ENCODE measurements at places on chromosomes 7 and 10.

DNA sequence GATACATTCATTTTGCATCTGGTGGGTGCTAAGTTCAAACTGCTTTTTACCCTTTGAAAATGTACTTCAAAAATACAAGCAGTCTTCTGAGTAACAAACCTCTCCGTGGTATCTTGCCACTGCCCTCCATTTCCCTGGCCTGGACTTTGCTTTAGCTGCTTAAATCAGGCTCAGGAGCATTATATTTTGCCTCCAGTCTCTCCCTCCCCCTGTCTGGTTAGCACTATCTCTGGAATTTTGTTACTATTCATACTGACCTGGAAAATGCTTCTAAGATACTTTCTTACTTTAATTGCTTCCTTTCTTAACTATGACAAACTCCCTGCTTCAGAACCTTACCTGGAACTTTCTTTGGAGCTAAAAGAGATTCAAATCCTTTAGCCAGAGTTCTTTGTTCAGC is 369.8 kb downstream of the GFRA1 start:
- DNase-seq, result no peak

DNA sequence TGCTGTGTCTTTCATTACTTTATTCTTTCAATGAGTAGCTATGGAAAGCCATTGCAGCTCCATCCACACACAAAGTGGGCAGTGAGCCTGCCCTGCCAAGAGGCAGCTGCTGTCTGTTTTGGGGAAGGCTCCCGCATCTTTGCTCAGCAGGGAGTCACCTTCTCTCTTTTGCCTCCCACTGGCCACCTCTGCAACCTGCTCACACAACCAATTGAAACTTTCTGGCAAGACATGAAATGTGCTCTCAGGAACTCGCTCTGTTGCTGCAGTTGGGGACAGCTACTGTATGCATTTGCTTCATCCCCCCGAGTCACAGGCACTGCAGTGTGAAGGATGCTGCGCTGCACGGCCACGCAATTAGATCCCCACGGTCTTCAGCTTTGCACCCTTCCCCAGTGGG is 244.8 kb upstream of the NFE2L3 start:
- no peak for DNase-seq

- DNase-seq, result no peak
These were observed 12.3 kb downstream of the CNPY1 start for GRCh38 chr7:155533827-155534690.

GRCh38 chr7:85175217-85175616 is 11.6 kb downstream of the SEMA3D start:
- no peak for DNase-seq

GRCh38 chr7:120254845-120255244 is 18.1 kb upstream of the KCND2 start:
- no peak for DNase-seq

GRCh38 chr7:21352540-21353387 is 75.1 kb upstream of the SP4 start:
- no peak for DNase-seq

DNA sequence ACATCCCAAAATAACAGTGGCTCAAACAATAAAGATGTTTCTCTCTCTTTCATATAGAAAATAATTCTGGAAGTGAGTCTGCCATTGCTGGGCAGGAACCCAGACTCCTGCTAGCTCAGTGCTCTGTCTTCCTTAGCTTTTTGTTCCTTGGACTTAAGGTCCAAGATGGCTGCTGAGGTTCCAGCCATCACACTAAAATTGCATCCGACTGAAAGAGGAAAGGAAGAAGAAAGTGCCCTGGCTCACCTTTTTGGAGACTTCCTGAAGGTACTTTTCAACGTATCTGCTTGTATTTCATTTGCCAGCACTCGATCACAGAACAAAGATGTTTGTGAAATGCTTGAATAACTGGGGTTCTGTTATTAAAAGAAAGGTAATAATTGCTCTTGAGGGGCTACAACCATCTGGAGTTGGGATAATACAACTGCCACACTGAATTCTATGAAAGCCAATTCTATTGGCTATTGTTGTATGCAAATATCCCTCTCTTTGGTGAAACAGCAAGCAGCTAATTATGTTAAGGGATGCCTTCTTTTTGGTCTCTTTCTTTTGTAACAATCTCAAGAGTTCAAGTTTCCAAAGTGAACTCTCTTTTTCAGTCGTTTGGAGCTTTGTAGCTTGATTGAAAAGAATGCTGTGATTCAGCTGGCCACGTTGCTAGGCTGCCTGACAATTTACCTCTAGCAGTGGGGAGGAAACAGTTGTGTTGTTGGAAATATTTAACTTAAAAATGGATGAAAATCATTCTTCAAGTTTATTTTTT is 83.9 kb downstream of the BAMBI start:
- DNase-seq, result no peak

- DNase-seq, result no peak
These were observed 75.9 kb upstream of the SLF2 start for GRCh38 chr10:100836891-100837290.

DNA sequence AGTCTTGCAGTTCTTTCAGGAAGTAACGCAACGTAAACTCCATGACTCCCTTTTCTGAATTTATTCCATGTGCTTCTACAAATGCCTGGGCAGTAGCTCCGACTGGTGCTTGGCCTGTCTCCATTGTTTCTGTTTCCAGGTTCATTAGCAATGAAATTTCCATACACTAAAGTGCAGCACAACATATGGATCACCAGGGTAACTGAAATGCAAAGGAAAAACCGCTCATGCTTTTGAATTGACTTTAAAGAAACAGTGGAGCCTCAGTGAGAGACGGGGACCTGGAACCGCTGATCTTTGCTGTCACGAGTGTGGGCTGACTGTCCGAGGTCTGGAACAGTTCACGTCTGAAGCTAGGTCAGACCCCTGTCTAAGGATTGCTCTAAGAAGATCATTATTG is 126.5 kb upstream of the IGFBP3 start:
- DNase-seq, result no peak

DNA sequence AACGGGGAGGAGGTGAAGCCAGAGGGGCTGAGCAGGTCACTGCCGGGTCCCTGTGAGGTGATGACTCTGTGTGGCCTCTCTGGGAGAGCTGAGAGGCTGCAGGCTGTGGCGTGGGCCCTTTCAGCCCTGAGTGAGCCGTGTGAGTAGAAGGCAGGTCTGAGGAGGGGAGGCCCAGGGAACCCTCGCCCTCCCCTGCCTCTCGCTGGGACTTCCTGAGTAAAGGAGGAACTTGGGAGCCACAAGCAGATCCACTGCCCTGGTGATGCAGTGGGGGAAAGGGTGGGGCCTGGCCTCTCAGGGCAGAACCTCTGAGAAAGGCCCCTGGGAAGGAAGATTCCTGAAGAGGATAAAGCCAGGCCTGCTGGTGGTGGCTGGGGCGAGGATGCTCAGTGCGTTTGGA is 22.8 kb downstream of the EEPD1 start:
- no peak for DNase-seq

DNA sequence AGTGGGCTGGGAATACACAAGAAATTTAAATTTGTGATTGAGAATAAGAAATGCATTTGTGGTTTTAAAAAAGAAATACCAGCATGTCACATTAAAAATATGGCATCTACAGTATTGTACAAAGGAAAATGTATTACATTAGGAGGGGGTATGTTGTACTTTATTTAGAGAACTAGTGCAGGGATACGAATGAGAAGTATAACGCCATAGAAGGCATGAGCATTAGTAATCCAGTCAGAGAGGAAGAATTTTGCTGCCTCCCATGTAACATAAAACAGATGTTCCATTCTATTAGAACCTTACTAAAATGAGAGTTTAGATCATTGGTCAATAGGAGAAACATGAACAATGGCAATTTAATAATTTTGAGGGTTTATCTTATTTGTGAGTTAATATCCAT is 182.2 kb downstream of the ADK start:
- DNase-seq, result peak; percentile 41

DNA sequence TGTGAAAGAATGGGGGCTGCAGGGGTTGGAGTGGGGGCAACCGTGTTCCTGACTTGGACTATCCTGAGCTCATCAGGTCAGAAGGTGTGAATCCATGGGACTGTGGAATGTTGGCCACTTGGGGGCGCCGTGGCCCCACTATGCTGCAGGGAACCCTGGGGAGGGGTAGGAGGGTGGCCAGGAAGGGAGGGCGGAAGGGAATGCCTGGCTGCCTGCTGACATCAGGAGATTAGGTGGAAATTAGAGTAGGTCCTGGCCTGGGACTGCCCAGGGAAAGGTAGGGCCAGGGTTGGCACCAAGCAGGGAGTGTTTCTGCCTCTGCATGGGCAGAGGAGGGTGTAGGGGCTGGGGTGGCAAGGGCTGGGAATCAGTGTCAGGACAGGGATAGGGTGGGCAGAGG is 65.8 kb upstream of the PRSS58 start:
- no peak for DNase-seq

DNA sequence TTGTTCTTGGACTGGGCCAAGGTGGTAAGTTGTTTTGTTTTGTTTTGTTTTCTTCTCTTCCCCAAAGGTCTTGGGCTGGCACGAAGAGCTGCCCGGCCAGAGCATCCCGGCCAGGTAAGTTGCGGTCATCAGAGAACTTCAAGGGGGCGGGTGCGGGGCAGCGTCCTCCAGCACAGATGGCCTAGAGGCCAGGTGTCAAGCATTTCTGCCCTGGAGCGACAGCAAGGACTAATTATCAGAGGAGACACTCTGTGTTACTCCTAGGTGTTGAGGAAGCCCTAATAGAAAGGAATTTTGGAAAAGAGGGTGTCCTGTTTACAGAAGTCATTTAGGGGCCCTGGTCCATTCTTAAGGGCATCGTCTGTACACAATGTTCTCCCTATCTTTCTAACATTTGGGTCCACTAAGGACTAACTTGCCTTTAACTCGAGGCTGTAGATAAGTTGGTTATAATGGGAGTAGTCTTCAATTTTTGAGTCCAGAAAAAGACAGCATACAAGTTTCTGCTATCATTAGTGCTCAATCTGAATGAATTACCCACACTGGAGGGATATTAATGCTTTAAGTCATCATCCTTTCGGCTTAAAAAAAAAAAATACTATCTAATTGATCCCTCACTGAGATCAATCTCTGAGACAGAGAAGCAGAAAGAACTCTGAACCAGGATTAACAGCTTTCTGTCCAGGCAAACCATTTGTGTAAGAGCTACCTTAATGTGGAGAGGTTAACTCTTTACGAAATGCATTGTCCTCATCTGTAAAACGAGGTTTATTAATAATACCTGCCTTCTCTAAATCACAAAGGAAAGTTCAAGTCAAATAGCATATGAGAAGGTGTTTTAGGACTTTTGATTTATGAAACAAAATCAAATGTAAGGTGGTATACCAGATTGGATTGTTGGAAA is 1.5 kb downstream of the ITGB8 start:
- no peak for DNase-seq

DNA sequence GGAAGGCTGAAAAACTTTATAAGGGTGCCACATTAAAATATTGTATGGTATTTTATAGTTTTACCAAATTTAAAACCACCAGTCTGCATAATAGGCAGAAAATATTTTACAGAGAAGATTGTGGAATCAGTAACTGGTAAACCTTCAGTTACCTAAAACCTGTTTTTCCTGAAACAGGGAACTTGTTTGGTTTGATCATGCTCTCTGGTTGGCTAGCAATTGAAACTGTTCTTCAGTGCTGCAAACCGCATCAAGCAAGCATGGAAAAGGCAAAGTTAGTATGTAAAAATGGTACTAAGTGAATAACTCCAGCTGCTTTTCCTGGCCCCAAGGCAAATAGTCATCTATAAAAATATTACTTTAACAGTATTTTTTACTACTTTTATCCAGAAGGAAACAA is 316.9 kb upstream of the LRRN3 start:
- no peak for DNase-seq

GRCh38 chr7:50056131-50056530 is 36.9 kb downstream of the ZPBP start:
- DNase-seq, result no peak

- no peak for DNase-seq
These were observed 181.4 kb downstream of the AKR1D1 start for GRCh38 chr7:138257459-138258196.

DNA sequence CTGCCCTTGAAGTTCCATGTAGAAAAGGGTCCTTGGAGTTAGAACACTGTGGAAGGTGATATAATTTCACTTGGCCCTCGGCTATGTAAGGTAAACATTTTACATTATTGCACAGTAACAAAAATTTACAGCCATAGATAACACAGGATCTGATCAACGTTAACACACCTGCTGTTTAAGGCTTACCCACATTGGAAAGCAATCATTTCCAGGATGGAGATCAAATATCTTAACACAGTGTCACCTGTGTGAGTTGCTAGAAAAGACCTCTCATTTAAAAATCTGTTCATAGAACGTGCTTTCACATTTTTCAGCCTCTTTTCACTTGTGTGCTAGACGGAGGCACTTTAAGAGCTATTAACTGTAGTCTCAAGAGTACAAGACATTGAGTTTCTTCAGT is 1.9 kb downstream of the TMEM229A start:
- DNase-seq, result no peak

DNA sequence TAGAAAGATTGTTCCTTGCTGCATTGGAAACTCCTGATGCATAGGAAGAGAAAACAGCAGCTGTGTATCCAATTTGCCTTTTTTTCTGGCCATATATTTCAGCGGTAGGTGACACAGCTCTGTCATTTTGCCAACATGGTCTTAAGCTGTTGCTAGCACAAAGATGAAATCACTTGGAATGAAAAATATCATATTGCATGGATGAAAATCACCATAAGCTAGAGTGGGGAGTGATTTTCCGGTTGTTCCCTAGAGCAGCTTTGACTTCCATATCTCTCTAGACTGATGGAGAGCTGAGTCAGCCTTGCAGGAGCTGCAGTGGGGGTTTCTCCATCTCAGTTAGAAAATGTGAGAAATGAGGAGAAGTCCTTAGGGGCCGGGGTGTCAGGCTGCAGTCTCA is 38.3 kb upstream of the BTBD16 start:
- no peak for DNase-seq

DNA sequence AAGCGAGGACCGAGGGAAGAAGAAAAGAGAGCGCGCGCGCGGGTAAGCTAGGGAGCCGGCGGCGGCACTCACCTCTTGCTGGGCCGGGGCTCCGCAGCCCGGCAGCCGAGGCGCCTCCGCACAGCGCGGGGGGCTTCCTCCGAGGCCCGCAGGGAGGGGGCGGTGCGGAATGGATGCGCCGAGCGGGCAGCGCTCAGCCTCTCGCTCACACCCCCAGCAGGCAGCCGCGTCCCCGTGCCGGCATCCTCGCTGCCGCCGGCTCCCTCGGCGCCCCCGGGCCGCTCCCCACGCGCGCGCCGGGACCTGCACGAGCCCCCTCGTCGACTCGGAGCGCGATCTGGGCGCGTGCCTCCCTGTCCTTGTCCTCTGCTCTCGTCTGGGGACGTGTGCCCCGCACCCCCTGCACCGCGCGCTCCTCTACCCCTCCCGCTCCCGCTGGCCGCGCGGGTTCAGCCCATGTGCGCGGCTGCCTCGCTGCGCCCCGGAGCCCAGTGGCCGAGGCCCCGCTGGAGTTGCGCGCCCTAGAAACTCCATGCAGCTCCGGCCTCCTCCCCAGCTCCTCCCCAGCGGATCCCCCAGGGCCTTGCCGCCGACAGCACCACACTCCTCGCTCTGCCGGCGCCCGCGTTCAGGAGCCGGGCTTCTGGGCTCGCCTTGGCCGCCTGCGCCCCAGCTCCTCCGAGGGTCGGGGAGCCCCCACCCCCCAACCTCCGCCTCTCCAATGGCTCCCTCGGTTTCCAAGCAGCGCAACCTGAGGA is 75.3 kb downstream of the CALN1 start:
- DNase-seq, result no peak
